Cerebellar nuclear complex (tissue), 1 donor: ENCODE measurements at places on chromosomes 12 and 14.

DNA sequence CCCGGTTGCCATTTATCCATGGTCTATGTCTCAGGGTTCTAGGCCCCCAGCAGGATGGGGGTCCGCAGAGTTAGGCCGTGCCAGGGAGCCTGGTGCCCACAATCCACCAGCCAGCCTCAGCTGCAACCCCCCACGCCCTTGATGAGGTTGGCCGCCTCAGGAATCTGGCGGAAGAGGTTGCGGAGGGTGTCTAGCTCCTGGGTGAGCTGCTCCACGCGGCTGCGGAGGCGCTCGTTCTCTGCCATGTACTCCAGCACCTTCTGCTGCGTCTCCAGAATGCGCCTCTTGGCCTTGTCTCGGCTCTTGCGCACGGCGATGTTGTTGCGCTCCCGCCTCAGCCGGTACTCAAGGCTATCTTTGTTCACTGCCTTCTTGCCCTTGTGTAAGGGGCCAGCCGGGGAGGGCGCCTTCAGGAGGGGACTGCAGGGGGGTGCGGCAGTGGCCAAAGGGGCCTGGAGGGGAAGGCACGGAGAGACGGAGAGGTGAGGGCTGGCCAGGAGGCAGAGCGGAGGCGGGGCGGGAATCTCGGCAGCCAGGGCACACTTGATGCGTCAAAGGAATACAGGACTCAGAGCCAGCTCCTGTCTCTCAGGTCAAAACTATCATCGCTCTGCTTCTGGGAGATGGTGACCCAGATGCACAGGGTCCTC, 1.6 kb downstream of the CEBPE start:
- no peak for DNase-seq

- no peak for DNase-seq
Measured at GRCh38 chr12:3250576-3250975, 173.4 kb downstream of the TSPAN9 start.

- no peak for DNase-seq
Measured at GRCh38 chr12:2551412-2551900, 243.3 kb upstream of the FKBP4 start.

DNA sequence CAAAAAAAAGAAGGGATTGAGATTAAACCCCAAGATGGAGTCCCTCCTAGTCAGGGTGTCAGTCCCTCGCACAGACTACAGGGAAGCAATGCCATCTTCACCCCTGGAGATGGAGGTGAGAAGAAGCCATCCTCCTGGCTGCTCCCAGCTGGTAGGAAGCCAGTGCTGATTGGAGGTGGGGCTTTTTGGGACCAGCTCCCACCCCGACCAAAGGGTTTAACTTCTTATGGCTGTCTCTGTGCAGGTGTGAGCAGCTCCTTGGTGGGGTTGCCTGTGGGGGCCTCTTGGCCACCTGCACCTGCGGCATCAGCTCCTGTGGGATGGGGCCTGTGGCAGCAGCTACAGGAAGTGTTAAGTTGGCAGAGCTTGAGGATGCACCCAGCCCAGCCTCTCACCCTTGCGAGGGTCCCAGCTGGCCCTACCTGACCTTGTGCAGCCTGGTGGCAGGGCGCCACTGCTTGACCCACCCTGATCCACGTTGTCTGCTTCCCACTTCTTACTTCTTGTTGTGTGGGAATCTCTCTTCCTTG, 3.8 kb upstream of the KRT86 start:
- no peak for DNase-seq

DNA sequence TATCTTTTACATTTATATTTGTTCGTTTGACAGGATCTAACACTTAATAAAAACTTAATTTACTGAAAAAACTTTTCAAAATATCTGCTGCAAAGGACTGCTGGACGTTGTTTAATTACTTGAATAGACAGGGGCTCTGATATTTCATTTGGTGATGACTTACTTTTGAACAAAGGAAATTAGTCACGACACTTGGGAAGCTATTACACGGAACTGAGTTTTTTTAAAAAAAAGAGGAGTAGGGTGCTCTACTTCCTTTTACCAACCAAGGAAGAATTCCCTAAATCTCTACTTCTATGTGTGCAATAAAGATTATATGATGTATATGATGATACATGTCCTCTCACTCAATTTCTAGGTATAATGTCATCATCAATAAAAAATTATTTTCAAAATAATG, 4.7 kb downstream of the FGD6 start:
- DNase-seq = no peak

DNA sequence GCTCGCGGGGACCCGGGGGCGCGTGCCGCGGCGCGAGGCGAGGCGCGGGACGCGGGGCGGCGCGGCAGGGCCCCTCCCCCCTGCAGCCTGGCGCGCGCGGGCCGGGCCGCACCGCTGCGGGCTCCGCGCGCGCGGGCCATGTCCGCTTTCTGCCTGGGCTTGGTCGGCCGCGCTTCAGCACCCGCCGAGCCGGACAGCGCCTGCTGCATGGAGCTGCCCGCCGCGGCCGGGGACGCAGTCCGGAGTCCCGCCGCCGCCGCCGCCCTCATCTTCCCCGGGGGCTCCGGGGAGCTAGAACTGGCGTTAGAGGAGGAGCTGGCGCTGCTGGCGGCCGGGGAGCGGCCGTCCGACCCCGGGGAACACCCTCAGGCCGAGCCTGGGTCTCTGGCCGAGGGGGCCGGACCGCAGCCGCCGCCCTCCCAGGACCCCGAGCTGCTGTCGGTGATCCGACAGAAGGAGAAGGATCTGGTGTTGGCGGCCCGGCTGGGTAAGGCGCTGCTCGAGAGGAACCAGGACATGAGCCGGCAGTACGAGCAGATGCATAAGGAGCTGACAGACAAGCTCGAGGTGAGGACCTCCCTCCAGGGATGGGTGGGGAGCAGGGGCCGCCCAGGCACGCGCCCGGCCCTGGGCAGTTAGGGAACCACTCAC, 820 bp downstream of the BICDL1 start:
- no peak for DNase-seq

GRCh38 chr14:34275078-34275477, 187.0 kb downstream of the SPTSSA start:
- DNase-seq = no peak

DNA sequence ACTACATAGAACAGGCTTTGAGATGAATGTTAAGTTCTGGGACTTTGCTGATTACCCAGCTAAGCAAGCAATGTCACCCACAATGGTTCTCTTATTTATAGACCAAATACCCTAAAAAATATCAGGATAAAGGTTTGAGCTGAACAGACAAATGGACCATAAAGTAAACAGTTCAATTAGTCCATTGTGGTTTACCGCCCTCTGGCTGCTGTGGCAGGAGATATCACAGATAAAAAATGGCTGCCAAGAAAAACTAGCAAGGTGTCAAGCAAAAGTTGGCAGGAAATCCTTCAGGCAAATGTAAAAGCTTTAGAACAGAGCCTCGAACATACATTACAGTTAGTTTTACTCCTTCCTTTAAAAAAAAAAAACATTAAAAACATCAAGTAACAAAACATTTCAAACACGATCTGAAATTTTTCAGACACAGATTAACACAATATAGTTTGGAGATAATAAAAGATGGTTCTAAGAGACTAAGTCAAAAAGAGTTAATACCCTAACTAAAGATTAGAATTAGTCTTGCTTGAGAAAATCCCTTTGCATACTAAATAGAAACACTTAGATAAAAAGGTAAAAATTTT, 41.3 kb downstream of the MED13L start:
- DNase-seq = peak; percentile 58

- DNase-seq = no peak
Measured at GRCh38 chr14:30957813-30958370, 67.6 kb upstream of the AP4S1 start.

DNA sequence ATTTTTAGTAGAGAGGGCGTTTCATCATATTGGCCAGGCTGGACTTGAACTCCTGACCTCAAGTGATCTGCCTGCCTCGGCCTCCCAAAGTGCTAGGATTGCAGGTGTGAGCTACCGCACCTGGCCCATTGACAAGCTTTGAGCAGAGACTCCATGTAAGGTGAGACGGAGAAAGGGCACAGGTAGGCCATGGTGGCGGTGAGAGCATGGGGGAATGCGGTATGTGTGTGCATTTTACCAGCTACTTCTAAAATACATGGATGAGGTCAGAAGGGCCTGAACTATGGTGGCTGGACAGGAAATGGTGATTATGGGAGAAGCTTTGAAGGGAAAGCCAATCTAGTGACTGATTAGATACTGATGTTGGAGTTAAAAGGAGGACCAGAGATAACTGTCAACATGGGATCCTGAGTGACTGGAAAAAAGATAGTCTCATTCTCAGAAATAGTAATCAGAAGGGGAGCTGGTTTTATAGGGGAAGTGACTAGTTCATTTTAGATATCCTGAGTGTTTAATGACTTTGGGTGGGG, 21.9 kb upstream of the PTPRB start:
- DNase-seq = no peak

DNA sequence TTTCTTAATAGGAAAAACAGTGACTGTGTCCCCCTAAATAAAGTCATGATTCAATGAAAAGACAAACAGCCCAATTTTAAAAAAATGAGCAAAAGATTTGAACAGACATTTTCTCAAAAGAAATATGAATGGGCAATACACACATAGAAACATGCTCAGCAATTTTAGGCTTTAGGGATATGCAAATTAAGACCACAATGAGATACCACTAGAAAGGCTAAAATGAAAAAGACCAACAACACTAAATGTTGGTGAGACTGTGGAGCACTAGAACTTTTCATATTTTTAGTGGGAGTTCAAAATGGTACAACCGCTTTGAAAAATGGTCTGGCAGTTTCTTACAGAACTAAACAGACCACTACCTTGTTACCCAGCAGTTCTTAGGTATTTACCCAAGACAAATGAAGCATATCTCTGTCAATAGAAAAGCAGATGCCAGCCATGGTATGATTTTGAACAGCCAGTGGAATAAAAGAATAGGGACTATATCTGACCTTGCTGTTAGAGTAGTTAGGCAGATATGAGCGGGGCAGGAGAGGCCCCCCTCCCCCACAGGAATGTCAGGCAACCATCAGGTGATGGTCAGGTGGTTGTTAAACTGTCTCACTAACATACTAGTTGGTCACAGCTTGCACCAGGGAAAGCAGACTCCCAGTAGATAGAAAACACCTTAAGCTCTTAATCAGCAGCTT, 108.8 kb downstream of the PRKCH start:
- no peak for DNase-seq

- no peak for DNase-seq
Measured at GRCh38 chr14:104135904-104136471, 2.4 kb upstream of the KIF26A start.

GRCh38 chr12:39028382-39028781, 123.0 kb upstream of the CPNE8 start:
- no peak for DNase-seq

- no peak for DNase-seq
Measured at GRCh38 chr14:104702106-104702505, 12.7 kb downstream of the INF2 start.

DNA sequence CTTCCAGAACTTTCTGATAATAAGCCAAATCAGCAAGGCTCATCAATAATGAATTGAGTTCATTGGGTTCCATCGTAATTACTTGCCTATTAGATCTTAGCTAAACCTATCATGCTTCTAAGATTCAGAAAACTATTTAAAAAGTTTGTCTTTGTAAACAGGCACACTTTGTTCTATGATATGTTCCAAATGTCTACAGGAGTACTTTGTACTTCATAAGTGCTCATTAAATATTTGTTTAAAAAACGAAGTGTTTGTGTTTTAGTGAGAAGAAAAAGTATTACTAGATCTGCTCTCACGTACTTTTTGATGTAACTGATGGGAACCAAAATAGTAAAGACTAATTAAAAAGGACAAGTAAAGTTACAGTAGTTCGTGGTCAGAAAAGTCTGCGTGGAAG, 172.8 kb upstream of the FLRT2 start:
- DNase-seq = no peak

DNA sequence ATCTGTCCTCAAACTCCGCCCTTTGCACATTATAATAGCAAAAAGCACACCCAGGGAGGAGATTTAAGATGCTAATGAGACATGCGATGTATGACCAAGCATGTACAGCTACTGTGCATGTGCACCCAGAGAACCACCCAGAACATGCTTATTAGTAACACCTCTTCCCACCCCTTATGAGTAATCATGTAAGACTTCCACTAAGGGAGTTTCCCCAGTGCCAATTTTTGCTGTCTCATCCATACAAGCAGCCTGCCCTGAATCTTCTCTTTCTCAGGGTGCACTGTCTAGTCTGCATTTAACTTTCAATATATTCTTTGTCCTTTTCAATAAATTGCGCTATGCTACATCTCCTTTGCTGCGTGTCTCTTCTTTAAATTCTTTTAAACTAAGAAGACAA, 830.0 kb upstream of the NOVA1 start:
- no peak for DNase-seq

GRCh38 chr14:54599966-54600716, 33.2 kb downstream of the SAMD4A start:
- DNase-seq = no peak

GRCh38 chr12:121470751-121471150, 70.8 kb downstream of the RNF34 start:
- no peak for DNase-seq

- DNase-seq = no peak
Measured at GRCh38 chr12:29253906-29254625, 105.0 kb downstream of the FAR2 start.

GRCh38 chr12:124251186-124251585, 43.7 kb upstream of the RFLNA start:
- no peak for DNase-seq

GRCh38 chr12:65894088-65894487, 69.8 kb downstream of the HMGA2 start:
- no peak for DNase-seq

DNA sequence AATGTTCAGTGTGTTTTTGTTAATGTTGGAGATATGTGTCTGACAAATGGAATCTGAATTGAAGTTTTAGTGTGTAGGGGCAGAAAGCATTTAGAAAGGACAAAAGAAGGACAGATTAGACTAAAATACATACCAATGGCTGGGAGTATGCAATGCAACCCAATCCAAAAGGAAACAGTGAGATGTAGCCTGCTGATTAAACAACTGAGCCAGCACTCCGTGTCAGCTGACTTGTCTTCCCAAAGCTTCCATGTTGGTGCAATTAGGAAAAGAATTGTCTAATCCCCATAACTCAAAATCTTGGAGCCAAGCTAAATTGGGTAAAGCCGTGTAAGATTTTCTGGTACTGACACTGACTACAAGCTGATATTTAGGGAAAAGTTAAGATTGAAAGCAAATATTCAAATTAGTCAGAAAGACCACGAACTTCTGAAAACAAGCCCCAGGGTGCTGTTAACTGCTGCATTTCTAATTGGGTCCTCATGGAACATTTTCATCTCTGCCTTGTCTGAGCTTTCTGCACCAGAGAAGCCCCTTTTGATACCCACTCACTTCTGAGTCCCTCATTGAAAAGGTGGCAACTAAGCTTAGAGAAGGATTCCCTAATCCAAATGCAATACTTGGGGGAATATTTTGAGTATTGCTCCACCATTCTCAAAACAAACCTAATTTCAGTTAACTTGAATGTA, 109.1 kb downstream of the DAD1 start:
- no peak for DNase-seq
